Left ventricle myocardium superior (tissue), 1 donor: ENCODE measurements at places on chromosomes 3 and 15. TPM values are rescaled to one million over a fixed set of nuclear protein-coding genes. Genes with fewer than 3 reads are reported as not detected.
A peak's percentile ranks its signal among the peaks of the same experiment; 100 is the strongest.

CCDC9B gene
- 169 TPM for total RNA-seq

- DNase-seq: no peak
These were observed at the start of gene MAGEL2 for GRCh38 chr15:23647421-23648370. TSS of gene MAGEL2 (minus strand) at chr15:23647867. CDS start at chr15:23647742, 125 bp downstream.

- no peak for DNase-seq
These were observed 9.4 kb downstream of the ITPKA start for GRCh38 chr15:41502795-41503668.

ARL13B gene
- 4.5 TPM for total RNA-seq

- DNase-seq: no peak
These were observed 64.5 kb downstream of the ZNF148 start for GRCh38 chr3:125310623-125311081.

GRCh38 chr15:42820811-42821210 is 83.9 kb upstream of the CDAN1 start:
- DNase-seq: no peak

DNA sequence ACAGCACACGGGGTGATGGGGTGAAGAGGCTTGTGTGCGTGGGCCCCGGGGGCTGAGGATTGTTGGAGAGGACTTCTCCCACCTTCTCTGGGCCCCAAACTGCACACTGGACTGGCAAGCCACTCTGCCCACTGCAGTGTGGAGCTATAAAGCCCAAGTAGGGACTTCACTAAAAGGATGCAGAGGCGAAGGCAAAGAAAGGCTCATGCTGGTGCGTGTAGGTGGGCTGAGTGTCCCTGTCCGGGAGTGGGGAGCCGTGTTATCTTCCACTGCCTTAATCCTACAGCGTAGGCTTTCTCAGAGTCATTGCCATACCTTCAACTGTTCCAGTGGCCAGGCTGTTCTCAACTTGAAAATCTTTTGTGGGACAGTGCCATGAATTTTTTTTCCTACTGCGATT is 3.9 kb downstream of the PPARG start:
- no peak for DNase-seq

- peak; percentile 65 for DNase-seq
These were observed 123.1 kb downstream of the CHCHD6 start for GRCh38 chr3:126827121-126827520.

DNA sequence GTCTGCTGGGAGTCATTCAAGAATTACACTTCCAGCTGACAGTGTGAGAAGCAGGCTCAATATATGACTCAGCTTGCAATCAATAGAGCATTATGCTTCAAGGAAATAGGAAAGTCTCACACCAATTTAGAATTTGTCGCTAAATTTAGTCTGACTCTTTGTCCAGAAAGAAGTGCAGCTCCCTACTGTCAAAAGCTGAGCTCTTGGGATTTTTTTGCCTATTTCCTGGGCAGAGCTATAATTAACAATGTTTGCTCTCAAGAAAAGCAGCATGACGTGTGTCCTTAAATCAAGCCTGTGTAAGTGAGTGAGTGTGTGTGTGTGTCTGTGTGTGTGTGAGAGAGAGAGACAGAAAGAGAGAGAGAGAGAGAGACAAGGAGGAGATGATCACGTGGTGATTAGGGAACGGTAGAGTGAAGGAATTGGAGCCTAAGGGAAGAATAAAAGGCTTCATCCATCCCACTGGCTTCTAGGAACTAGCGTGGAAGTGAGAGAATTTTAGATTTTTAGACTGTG is 16.4 kb upstream of the SLC35G2 start:
- DNase-seq: no peak

- DNase-seq: no peak
These were observed 27.9 kb downstream of the DYNC1LI1 start for GRCh38 chr3:32542807-32543206.

DNA sequence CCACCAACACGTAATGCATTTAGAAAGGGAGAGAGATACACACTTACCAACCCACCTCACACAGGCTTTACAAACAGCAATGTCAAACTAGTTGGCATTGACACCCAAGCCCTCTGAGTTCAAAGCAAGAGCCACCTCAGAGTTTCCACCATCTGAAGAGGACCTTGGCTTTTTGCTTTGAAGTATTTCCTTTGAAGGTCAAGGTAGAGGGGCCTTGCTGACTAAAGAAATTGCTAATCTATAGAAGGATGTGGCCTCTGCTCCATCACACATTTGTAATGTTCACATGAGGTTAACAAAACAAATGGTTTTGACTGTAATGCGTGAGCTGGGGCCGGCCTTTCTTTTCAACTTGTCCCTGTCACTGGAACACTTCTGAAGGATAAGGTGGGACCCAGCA is 117.7 kb downstream of the POLR2M start:
- no peak for DNase-seq

DNA sequence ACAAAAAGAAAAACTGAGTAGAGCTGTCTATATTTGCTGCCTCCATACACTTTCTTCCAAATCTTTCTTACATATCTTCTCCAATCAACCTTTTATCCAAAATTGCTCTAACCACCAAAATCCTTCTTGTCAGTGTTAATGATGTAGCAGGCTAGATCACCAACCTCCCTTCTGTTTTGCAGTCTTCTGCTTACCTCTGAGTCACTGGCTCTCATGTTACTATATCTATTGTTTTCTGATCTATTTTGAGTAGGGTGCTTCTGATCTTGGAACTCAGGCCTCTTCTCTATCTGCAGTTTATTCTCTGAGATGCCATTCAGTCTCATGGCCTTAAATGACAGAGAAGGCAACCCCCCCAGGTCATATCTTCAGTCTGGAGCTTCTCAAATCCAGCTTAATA is 26.3 kb upstream of the AADAC start:
- no peak for DNase-seq

RTP3 gene
- total RNA-seq: not detected
